Effector memory CD8-positive, alpha-beta T cell (primary cell): ENCODE measurements at places on chromosomes 12 and 14.

- DNase-seq: peak; percentile 51
Observed at GRCh38 chr14:49861699-49862088, 9.1 kb upstream of the NEMF start.

DNA sequence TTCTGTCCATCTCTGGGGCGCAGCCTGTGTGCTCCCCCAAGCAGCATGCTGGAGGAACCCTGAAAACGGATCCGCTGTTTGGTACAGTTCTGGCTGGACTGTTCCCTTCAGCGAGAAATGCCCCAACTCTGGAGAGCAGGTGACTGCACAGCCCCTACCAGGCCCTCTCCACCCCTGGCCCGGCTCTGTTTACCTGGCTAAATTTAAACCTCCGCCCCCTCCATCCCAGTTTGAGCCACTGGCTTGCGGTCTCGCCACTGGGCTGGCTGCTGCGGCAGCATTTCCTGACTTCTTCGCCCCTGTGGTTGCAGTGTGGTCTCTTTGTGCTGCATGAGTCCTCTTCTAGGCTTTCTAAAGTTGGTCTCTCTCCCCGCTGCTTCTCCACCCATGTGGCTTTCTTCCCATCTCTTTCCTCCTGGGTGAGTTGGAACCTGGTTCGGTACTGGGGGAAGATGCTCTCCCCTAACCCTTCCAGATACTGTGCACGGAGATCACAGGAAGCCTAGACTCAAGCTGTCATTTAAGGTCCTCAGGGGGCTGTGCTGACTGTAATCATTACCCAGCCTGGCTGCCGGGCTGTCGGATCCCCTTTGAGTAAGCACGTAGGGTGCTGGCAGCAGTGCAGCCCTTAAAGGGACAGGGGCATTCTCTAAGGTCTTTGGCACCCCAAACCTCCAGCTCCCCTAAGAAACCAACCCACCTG lies 60.6 kb downstream of the FBXL14 start:
- DNase-seq: no peak

GRCh38 chr12:67452119-67452805 lies 183.1 kb downstream of the CAND1 start:
- no peak for DNase-seq

- DNase-seq: no peak
Observed at GRCh38 chr12:40502322-40502721, 189.9 kb upstream of the CNTN1 start.

DNA sequence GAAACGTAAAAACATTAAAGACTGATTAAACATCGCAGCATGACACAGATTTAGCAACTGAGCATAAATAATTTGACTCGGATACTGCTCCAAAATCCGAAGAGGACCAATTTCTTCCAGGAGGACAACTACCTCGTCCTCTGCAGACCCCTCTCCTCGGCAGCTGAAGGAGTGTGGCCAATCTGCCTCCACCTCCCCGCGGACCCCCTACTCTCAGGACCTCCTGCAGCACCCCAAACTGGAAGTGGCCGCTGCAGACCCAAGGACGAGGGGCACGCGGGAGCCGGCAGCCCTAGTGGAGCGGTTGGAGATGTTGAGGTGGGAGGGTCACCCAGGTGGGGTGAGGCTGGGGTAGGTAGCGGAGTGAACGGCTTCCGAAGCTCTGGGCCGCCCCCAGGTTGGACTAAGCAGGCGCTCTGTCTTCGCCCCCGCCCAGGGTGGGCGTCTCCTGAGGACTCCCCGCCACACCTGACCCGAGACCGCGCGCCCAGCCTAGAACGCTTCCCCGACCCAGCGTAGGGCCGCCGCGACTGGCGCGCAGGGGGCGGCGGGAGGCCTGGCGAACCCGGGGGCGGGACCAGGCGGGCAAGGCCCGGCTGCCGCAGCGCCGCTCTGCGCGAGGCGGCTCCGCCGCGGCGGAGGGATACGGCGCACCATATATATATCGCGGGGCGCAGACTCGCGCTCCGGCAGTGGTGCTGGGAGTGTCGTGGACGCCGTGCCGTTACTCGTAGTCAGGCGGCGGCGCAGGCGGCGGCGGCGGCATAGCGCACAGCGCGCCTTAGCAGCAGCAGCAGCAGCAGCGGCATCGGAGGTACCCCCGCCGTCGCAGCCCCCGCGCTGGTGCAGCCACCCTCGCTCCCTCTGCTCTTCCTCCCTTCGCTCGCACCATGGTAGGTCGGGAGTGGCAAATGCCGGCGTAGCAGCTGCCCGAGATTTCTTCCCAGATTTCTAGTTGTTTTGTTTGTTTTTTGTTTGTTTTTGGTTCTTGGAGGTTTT lies at the start of gene CALM1:
Gene CALM1, plus strand, starts transcription at position 689 of the 999 bp plus-strand sequence. Its CDS starts 202 bp downstream, at position 891.
- DNase-seq: peak; percentile 97
